Hypothalamus (tissue), 51 donors: ENCODE measurements at places on chromosomes 5 and 9.

- DNase-seq = no peak
Measured at GRCh38 chr9:78014776-78015175, 16.8 kb downstream of the GNAQ start.

DNA sequence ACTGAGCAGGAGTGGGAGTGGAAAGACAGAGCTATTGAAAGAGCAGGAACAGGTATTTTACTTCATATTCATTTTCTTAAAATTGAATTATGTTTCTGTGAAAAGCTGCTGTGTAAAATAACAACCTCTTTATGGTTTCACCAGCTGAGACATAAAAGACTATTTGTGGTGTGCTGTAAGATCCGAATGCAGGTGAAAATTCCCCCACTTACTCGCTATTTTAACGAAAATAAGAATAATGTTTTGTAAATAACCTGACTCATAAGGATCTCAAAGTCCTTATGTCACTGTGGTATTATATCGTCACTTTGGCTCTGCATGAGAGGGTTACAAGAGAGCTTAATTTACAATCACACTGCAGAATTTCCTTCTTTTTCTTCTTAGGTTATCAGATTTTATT is 65.3 kb upstream of the NFIB start:
- no peak for DNase-seq

GRCh38 chr5:179608131-179608581 is 15.3 kb downstream of the HNRNPH1 start:
- no peak for DNase-seq

DNA sequence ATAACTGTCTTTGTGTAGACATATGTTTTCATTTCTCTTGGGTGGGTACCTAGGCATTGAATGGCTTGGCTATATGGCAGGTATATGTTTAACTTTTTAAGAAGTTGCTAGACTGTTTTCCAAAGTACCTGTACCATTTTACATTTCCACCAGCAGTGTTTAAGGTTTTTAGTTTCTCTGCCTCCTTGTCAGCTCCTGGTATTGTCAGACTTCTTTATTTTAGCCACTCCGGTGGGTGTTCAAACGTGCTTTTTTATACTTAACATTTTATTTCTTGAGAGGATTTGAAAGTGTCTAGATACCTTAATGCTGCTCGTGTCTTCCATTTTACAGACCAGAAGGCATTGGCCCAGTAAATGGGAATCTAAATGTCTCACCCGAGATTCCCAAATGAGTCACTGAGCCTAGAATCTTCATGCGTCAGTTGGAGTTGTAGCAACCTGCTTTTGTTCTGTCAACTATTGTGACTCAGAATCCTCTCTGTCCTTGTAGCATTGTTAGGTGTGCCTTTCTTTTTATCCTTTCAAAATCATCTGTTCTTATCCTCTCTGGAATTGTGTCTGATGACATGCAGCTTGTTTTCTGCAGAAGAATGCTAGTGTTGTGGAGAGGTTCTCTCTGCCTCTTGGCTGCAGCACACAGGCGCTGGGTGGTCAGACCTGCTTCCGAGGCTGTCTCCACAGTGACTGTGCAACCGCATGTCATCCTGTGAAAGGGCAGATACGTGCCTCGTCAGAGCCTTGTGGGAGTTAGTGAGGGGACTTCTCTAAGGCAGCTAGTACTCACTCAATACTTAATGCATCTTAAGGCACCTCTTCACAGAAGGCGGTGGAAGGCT is 291.8 kb downstream of the AOPEP start:
- DNase-seq = no peak

GRCh38 chr5:149418910-149419531 is 39.9 kb upstream of the IL17B start:
- no peak for DNase-seq

GRCh38 chr5:176743136-176743861 is 67.1 kb upstream of the UNC5A start:
- peak; percentile 25 for DNase-seq

- no peak for DNase-seq
Measured at GRCh38 chr9:110939047-110939446, 99.2 kb downstream of the LPAR1 start.

GRCh38 chr5:81779916-81780266 is 29.0 kb upstream of the SSBP2 start:
- no peak for DNase-seq

GRCh38 chr9:82180711-82181110 is 192.1 kb downstream of the SPATA31D1 start:
- no peak for DNase-seq

GRCh38 chr9:17881371-17881770 is 302.5 kb downstream of the SH3GL2 start:
- DNase-seq = no peak

DNA sequence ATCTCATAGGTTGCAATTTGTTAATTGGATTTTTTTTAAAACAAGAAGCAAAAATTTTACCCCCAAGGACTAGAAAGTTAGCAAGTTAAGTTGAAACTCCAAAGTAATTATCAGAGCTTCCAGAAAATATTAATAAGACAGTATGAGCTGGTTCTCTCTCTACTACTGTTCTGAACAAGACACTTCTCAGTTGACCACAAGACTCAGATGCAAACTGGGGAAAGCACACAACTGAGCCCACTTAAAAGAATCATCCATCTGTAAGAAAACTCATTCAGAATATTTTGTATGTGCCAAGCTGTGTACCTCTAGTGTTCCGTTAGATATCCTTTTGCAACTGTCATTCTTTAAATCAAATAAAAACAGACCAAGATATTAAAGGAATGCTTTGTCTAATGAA is 60.0 kb downstream of the MAP1B start:
- no peak for DNase-seq

DNA sequence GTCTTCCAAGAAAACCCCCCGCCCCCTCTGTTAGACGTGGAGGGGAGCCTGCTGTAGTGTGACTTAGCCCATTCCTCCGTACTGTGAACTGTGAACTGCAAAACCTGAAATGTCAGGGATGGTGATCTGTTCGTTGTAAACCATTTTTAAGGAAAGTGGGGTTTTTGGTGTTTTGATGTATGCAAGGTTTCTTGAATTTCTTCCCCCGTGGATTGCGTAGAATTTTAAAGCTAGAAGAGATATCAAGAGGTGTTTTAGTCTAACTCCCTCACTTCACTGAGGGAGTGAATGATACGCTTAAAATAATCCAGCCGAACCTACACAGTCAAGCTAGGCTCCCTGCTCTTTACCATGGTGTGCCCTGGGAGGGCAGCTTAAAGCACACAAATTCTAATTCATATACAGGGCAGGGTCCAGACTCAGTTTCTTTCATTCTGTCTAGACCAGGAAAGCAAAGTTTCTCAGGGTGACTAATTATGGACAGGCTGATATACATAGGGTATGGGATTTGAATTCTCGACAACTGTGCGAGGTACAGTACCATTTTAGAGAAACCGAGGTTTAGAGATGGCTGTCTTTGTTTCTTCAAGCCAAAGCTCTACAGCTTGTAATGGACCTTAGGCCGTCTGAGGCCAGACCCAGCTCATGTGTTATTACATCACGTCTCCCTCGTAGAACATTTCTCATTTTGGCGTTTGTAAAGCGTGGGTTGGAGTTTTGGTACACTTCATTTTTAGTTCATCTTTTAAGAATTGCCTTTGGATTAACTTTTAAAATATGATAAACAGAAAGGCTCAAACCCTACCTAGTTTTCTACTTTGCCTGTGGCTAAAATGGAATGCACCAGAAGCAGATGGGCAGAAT is 2.7 kb downstream of the PTGER4 start:
- no peak for DNase-seq

DNA sequence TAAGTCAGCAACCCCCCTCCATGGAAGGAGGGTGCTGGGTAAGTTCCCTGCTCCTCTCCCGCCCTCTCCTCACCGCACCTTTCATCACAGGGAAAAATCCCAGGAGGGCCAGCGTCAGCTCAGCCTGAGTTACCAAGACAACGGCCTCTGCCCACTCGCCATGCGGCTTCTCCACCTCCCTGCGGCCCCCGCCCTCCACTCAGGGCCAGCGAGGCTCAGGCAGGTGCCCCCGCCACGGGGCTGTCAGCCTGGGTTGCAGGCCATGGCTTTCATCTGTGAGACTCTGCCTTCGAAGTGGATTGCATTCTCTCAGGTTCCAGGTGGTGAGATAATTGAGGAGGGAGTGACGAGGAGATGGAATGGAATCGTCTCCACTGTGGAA is 27.2 kb upstream of the LAMC3 start:
- DNase-seq = no peak

- no peak for DNase-seq
Measured at GRCh38 chr5:61587125-61587524, 255.1 kb downstream of the ZSWIM6 start.

- no peak for DNase-seq
Measured at GRCh38 chr9:127404631-127405030, 7.7 kb downstream of the SLC2A8 start.

DNA sequence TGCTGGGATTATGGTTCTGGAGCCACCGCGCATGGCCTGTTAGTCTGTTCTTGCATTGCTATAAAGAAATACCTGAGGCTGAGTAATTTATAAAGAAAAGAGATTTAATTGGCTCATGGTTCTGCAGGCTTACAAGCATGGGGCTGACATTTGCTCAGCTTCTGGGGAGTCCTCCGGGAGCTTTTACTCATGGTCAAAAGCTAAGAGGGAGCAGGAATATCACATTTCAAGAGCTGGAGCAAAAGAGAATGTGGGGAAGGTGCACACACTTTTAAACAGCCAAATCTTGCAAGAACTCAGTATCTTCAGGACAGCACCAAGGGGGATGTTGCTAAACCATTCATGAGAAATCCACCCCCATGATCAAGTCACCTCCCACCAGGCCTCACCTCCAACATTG is 12.1 kb downstream of the JAK2 start:
- DNase-seq = no peak

- no peak for DNase-seq
Measured at GRCh38 chr9:125983681-125984080, 236.5 kb downstream of the PBX3 start.

- no peak for DNase-seq
Measured at GRCh38 chr9:131627648-131628458, 82.5 kb downstream of the PRRT1B start.

DNA sequence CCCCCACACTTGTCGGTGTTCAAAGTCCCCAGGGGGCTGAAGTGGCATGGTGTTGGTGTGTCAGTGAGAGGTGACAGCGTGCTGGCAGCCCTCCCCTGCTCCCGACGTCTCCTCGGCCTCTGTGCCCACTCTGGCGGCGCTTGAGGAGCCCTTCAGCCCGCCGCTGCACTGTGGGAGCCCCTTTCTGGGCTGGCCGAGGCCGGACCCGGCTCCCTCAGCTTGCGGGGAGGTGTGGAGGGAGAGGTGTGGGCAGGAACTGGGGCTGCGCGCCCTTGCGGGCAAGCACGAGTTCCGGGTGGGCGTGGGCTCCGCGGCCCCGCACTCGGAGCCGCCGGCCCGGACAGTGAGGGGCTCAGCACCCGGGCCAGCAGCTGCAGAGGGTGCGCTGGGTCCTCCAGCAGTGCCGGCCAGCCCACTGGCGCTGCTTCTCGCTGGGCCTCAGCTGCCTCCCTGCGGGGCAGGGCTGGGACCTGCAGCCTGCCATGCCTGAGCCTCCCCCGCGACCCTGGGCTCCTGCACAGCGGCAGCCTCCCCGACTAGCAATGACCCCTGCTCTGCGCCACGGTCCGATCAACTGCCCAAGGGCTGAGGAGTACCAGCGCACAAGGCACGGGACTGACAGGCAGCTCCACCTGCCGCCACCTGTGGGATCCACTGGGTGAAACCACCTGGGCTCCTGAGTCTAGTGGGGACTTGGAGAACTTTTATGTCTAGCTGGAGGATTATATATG is 224.1 kb upstream of the RIOK2 start:
- DNase-seq = no peak

- DNase-seq = no peak
Measured at GRCh38 chr5:171388816-171389168, 1.1 kb downstream of the NPM1 start.

DNA sequence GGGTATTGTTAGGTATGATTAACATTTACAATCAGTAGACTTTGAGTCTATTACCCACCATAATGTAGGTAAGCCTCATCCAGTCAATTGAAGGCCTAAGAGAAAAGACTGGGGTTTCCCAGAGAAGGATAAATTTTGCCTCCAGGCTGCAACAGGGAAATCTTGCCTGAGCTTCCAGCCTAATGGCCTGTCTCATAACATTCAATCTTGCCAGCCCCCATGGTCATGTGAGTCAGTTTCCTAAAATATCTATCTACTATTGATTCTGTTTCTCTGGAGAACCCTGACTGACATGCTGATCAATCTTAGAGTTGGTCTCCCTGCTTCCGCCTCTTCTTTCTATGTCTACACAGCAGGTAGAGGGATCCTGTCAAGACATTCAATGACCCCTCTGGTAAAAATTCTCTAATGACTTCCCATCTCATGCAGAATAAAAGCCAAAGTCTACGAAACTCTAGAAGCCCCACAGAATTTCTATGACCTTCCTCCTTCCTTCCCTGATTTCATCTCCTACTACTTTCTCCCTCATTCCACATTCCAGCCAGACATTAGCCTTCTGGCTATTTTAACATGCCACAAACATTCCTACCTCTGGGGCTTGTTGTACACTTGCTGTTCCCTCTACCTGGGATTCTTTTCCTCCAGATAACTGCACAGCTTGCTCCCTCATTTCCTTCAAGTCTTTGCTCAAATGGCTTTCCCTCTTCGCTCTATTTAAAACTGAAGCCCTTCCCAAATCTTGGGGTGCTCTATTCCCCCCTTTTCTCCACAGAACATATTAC is 60.2 kb downstream of the FBXW11 start:
- DNase-seq = no peak

- no peak for DNase-seq
Measured at GRCh38 chr9:121071756-121072421, 2.9 kb upstream of the CNTRL start.

DNA sequence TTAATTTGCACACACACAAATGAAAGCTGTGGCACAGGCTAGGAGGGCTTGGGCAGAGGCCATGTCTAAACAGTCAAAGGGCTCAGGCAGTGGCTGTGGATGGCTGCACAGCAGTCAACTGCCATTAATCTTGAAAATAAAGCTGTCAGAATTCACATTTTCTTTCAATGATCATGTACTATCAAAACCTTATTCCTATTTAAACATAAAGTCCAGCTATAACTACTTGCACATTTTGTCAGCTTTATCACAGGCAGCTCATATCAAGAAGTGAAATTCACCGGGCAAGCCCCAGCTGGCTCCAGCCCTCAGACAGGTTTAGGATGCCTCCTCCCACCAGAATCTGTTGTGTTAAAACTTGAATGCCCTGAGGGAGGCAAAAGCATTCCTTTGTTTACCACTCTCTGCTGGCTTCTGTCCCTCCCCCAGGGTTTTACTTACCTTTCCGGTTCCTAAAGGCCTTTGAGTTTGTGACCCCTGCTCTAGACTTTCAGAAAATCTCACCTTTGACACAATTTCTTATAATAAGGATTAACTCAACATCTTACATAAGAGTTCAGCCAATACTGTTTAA is 54.9 kb upstream of the GRAMD2B start:
- no peak for DNase-seq

GRCh38 chr5:2901511-2901910 is 150.0 kb upstream of the IRX2 start:
- DNase-seq = no peak

- DNase-seq = no peak
Measured at GRCh38 chr5:9829621-9830020, 199.5 kb upstream of the TAS2R1 start.

DNA sequence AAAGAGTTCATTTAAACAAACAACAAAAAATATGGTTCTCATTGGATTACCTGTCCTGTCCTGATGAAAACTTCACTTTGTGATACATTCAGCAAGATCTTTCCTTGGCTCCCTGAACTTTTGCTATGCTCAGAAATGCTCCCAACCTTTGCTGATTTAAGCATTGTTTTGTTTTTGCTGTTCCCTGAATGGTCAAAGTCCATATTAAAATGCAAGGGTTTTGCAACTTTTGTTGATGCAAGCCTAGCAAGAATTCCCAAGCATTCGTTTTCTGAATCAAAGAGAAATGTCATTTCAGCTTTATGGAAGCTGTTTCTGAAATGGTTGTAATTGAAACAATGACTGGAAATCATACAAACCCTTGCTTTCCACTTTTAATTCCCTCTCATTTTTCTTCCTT is 3.1 kb upstream of the SFXN1 start:
- no peak for DNase-seq
